ENCODE measurements at places on chromosomes 1 and 21. TPM values are rescaled to one million over a fixed set of nuclear protein-coding genes. Genes with fewer than 3 reads are reported as not detected.

Gene GBP2
- 14.5 TPM for total RNA-seq

Gene GJA4
- not detected for total RNA-seq

Gene LRRC41
- total RNA-seq: 88.7 TPM

Gene FAM72B
- 3.4 TPM for total RNA-seq

Gene LCE3E
- not detected for total RNA-seq

Gene NUAK2
- total RNA-seq: 0.33 TPM

Gene DVL1
- total RNA-seq: 61.8 TPM

Gene NAV1
- 25.1 TPM for total RNA-seq

Gene ADAM30
- not detected for total RNA-seq

Gene PROX1
- total RNA-seq: 0.33 TPM

Gene BARHL2
- total RNA-seq: not detected

Gene CFHR4
- total RNA-seq: not detected

Gene CIART
- total RNA-seq: 5.9 TPM

Gene CLCA1
- not detected for total RNA-seq

Gene OR2M3
- not detected for total RNA-seq

Gene RHD
- total RNA-seq: not detected

Gene ICOSLG
- total RNA-seq: 0.36 TPM

Gene MFAP2
- 17.6 TPM for total RNA-seq

Gene TMEM52
- total RNA-seq: 0.33 TPM

Gene SDE2
- 27.9 TPM for total RNA-seq

Gene SV2A
- 4.2 TPM for total RNA-seq

Gene PAQR6
- 2.9 TPM for total RNA-seq

Gene OR2W3
- 0.67 TPM for total RNA-seq

Gene MYOC
- not detected for total RNA-seq

Gene ATP1A2
- not detected for total RNA-seq

Gene TSPEAR
- not detected for total RNA-seq

Gene TSPAN1
- total RNA-seq: not detected

Gene SYCP1
- total RNA-seq: not detected

Gene TMPRSS15
- total RNA-seq: under 0.01 TPM

Gene PTPN7
- not detected for total RNA-seq

Gene PSRC1
- 20.3 TPM for total RNA-seq

Gene LIN28A
- not detected for total RNA-seq

Gene DR1
- 40.3 TPM for total RNA-seq

Gene WNT2B
- total RNA-seq: 0.33 TPM
